WTC11 (cell line): ENCODE measurements at places on chromosomes 12 and 14.
A peak's percentile ranks its signal among the peaks of the same experiment; 100 is the strongest.

DNA sequence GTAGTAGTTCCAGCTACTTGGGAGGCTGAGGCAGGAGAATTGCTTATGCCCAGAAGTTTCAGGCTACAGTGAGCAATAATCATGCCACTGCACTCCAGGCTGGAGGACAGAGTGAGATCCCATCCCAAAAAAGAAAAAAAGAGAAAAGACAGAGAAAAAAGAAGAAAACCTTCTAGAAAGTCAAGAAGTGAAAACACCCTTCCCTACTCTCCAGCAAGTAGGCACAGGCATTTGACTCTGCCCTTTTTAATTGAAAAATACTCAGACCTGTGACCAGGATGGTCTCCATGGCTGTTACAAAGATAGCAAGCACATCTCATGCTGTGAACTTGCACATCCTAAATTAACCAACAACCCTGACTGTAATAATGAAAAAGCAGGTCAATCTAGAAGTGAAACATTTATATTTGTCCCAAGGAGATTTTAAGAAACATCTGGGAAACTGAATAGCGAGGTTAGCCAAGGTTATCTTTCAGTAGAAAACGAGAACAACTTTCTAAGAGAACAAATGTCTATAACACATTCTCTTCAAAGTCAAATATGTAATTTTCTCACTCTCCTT, 2.0 kb downstream of the TMTC1 start:
- no peak for DNase-seq

DNA sequence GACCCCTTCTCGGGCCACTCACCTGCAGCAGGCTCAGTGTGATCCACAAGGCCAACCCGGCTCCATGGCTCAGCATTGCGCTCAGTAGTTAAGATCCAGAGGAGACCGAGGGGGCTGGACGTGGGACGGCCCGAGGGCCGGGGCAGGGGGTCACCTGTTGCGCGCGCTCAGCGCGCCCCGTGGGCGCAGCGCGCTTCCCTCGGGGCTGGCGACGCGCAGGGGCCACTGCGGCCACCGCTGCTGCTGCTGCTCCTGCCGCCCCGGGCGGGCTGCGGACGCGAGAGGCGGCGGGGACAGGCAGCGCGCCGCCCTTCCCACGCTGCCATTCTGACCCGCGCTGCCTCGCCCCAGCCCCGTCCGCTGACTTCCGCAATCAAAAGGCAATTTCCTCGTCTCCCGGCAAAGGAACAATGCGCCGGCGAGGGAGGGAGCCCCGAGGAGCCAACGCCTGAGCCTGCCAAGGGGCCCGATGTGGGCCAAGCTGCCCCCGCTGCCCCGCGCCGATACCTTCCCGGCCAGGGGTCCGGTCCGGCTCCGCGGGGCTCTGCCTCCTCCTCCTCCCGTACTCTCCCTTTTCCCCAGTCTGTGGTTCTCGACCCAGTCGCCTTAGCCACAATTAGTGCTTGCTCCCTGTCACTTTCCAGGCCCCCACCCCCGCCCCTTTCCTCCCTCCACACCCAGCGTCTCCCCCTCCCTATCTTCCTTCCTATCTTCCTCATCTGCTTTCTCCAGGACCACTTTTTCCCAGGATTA, 27.3 kb downstream of the PTPRB start:
- DNase-seq, result peak; percentile 46

DNA sequence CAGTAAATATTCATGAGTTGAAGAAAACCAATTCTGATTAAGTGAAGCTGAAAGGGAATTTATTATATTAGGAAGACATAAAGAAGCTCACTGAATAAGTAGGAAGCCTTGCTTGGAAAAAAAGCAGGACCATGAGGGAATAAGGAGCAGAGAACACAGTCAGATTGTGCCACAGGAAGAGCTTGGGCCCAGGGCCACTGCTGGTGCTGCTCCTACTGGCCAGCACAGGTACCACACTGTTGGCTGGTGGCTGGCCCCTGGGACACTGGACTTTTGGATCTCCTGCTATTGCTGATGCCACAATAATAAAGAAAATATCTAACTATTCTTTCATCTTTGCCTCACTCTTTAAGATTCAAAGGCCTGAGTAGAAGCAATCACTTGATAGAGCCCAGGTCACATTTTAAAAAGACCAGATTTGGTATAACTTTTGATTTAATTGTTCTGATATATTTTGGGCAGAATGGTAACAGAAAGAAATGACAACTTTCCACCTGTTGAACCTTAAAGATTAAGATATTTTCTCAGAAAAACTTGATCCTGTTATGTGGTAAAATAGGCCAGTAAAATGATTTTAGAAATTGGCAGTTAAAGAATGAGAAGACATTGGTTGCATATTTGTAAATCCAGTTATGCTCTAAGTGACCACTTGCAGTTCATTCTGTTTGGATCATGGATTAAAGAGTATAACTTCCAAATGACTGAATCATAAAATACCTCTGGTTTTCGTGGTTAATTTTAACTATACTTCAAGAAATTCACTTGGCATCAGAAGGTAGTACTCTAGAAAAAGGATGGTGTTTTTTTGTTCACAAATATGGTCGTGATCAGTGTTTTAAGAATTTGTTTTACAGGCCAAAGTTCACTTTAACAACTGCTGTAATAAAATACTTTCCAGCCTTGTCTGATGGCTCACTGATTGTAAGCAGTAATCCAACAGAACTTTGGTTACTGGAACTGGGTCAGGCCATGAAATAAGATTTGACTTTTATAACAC, 68.3 kb downstream of the DERA start:
- DNase-seq, result peak; percentile 53

DNA sequence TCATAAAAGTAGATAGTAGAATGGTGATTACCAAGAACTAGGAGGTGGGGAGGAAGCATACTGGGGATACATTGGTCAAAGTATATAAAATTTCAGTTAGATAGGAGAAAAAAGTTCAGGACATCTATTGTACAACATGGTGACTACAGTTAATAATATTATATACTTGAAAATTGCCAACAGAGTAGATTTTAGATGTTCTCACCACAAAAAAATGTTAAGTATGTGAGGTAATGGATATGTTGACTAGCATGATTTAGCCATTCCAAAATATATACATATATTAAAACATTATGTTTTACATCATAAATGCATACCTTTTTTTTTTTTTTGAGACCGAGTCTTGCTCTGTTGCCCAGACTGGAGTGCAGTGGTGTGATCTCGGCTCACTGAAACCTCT, 31.0 kb downstream of the TMEM116 start:
- no peak for DNase-seq

DNA sequence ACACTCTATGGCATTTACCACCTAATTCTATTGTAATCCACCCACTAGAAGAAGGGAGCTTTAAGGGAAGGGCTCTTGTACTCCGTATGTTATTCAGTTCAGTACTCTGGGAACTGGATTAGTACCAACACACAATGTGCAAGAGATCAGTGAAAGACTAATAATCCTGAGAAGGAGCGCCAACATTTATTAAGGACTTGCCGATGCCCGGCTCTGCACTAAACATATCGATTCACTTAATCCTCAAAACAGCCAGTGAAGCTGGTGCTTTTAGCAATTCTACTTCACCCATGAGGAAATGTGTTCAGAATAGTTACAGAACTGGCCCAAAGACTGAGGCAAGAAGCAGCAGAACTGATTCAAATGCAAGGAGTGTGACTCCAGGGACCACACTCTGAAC, 80.9 kb downstream of the RPS6KA5 start:
- no peak for DNase-seq

DNA sequence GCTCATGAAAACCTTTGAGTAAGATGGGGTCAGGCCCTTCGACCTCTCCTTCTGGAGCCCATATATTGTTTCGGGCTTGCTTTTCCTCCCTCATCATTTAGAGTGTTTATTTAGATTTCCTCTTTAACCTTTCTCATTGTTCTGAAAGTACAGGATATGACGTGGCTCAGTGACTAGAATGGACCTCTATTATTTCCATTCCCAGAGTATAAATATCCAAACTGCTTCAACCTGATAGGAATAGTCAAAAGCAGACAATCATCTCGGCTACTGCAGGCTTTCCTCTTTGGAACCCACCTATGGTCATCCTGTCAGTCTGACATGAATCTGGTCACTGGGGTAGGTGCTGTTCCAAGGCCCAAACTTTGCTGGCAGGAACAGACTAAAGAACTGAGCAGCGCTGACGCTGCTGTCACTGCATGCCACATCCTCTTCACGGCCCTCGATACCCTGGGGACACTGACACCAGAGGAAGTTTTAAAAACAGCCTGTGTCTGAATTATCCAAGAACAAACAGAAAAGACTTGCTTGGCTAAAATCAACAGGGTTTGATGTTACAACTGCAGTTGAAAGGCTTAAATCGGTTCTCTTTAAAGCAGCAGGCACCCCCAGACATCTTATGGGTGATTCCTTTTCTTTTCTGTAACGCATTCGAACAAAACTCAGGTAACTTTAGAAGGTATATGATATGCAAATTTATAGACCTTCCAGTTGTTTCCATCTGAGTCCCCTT, 5.0 kb upstream of the DDX47 start:
- DNase-seq, result no peak

- DNase-seq, result peak; percentile 72
Observed at GRCh38 chr12:120710031-120710804, at the start of gene UNC119B. Gene UNC119B (plus strand): TSS chr12:120710458. CDS start chr12:120710475, 17 bp downstream.

DNA sequence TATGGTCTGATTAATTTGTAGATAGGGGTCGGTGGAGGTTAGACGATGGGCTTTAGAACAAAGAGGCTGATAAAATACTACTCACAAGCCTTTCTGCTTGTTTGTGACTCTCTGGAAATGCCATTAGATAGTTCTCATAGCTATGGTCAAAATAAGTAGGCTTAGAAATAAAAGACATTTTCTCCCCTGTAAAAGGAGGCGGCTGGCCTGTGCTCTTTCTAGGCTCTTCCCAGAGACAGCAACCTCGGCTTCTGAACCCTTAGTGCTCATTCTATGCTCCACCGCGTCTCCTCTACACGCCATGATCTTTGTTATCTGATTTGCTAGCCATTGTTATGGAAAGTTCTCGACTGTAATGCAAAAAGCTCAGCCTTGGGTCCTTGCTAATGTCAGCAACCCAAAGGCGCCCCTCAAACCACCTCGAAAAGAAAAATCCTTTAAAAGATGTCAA, 64.5 kb downstream of the CRADD start:
- DNase-seq, result peak; percentile 45

- no peak for DNase-seq
Observed at GRCh38 chr14:61469781-61470180, 148.4 kb downstream of the PRKCH start.

DNA sequence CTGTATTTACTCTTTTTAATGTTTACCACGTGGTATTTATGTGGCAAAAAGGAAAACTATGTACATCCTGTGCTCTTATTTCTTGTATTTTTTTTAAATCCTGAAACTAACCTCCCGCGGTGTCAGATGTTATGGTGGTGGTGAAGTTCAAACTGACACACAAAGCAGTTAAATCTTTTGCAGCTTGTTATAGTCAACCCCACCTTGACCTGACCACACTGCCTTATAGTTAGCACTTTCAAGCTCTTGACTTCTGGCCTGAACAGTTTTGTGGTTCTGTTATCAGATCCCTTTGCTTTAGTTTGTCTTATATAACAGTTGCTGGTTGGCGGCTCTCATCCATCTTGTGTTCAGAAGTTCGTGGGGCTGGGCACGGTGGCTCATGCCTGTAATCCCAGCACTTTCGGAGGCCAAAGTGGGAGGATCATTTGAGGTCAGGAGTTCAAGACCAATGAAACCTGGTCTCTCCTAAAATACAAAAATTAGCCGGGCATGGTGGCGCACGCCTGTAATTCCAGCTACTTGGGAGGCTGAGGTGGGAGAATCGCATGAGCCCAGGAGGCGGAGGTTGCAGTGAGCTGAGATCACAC, 2.1 kb downstream of the UNG start:
- DNase-seq, result no peak

DNA sequence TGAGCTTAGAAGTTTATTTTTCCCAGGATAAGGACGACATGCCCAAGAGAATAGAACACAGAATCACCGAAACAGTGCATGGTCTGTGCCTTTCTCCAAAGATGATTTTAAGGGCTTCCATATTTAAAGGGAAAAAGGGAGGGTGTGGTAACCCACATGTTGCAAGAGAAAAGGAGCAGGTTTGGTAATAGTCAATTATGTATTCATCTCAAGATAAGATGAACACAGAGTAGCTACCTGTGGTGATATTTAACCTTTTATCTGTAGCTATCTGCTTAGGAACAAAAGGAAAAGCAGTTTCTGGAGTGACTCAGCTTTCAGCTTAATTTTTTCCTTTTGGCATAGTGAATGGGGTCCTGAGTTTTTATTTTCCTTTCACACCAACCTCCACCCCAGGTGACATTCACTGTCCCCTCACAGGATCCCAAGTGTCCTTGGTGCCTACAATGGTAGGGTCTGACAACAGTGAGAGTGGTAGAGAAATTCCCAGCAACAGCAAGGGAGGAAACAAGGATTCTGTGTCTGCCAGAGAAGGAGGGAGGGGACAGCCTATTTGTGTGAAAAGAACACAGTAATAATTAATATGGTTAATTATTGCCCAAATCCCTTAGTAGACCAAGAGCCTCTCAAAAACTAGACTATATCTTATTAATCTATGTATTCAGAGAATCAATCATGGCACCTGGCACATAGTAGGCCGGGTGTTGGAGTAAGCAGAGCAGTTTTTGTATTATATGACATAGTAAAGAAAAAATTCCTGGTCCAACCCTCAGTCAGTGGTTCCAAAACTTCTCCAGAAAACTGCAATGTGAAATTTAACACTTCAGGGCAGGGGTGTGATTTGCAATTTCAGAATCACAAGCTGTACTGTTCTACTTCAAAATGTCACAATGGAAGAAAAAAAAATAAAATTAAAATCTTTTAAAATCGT, 154.5 kb downstream of the PHLDA1 start:
- DNase-seq, result no peak

DNA sequence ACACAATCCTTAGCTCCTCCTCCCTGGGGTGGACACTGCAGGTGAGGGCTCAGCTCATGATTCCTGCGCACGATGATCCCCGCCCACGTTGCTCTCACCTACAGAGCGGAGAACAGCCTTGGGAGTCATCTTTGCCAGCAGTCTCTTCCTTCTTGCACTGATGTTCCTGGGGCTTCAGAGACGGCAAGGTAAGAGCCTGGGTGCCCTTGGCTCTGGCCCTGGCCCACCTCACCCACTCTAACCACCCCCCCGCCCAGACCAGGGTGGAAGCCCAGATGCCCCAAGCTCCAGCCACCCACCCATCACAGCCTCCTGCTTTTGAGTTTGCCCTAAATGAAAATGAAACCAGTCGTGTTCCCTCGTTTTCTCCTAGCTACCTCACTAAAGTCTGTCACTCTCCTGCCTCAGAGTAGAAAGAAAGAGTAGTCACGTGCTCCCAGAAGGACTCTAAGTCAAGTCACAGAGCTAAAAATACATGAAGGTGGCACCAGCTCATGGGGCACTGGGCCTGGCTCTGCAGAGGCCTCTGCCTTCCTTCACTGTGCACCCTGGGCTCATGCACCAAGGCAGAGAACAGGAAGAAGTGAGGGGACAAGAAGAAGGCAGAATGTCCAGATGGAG, 9.0 kb downstream of the TAPBPL start:
- DNase-seq, result peak; percentile 1

GRCh38 chr12:69886715-69887114, 61.7 kb downstream of the MYRFL start:
- no peak for DNase-seq

DNA sequence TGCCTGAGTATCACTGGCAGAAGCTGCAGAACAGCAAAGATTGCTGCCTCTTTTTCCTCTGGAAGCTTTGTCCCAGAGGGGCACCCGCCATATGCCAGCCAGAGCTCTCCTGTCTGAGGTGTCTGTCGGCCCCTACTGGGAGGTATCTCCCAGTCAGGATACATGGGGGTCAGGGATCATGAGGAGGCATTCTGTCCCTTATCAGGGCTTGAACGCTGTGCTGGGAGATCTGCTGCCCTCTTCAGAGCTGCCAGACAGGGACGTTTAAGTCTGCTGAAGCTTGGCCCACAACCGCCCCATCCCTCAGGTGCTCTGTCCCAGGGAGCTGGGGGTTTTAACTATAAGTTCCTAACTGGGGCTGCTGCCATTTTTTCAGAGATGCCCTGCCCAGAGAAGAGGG, 20.3 kb downstream of the CLEC2B start:
- no peak for DNase-seq
